Esophagus squamous epithelium (tissue), 5 donors: ENCODE measurements at places on chromosomes 4 and X. TPM values are rescaled to one million over a fixed set of nuclear protein-coding genes. Genes with fewer than 3 reads are reported as not detected.

DNA sequence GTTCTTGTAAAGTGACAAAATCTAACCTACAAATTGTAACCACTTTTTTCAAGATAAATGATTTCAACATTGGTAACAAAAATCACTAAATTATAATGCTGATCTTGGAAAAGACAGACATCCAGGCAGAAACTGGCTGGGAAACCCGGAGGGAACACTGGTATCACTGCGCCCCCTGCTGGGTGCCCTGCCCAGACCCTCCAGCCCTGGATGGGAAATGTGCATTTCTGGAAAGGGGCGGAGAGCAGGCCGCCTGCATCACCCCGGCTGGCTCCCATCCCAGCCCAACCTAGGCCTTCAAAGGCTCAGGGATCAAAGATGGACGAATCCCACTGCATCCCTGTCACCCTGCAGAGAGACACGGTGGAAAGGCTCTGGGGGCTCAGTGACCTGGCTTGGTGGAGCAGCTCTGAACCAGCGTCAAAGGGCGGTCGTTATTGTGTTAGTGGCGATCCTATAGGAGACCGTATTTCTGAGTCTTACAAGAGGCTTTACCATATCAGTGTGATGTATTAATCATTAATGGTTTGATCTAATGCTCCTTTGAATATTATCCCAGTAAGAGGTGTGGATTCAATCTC, 37.3 kb downstream of the ACOX3 start:
- DNase-seq = no peak
- peaks cover 20% of the 10 kb centered on the region for H3K4me1 ChIP-seq
- H3K27me3 ChIP-seq = no peaks in the 10 kb centered on the region
- peaks cover 6% of the 10 kb centered on the region for H3K36me3 ChIP-seq
- H3K4me3 ChIP-seq = no peak overlapping the region

Gene PPP1R2C
- total RNA-seq = not detected

- no peaks in the 10 kb centered on the region for H3K36me3 ChIP-seq
- no peak overlapping the region for H3K4me3 ChIP-seq
- no peak for DNase-seq
- no peak overlapping the region for H3K27ac ChIP-seq
These were observed 240.3 kb downstream of the IL1RAPL2 start for GRCh38 chrX:104806346-104806745.

Gene C4orf36
- 2.0 TPM for total RNA-seq

DNA sequence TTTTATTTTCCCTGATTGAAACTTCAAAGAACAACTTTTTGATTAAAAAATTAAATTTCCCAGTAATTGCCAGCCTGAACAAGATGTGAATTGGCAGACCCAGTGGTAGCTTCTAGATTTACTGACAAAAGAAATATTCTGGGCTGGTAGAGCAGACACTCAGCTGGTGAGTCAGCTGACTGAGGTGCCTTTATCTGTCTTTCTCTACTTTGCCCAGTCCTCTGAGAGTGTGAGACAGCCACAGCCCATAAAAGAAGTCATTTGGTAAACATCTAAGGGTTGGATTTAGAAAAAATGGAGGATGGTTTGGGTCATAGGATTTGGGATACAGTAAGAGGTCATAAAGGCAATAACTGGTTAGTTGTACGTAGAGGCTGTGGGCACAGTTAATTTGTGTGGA, 54.5 kb downstream of the CCSER1 start:
- DNase-seq = no peak
- no peaks in the 10 kb centered on the region for H3K36me3 ChIP-seq
- H3K27me3 ChIP-seq = no peaks in the 10 kb centered on the region
- no peak overlapping the region for H3K4me3 ChIP-seq
- H3K4me1 ChIP-seq = no peaks in the 10 kb centered on the region

- H3K27me3 ChIP-seq = no peaks in the 10 kb centered on the region
- DNase-seq = no peak
- H3K4me1 ChIP-seq = peaks cover 10% of the 10 kb centered on the region
These were observed 203.3 kb upstream of the JADE1 start for GRCh38 chr4:128606173-128606572.

GRCh38 chrX:97158269-97158668, 274.6 kb downstream of the RPA4 start:
- no peaks in the 10 kb centered on the region for H3K36me3 ChIP-seq
- H3K4me1 ChIP-seq = no peaks in the 10 kb centered on the region
- no peaks in the 10 kb centered on the region for H3K27me3 ChIP-seq

DNA sequence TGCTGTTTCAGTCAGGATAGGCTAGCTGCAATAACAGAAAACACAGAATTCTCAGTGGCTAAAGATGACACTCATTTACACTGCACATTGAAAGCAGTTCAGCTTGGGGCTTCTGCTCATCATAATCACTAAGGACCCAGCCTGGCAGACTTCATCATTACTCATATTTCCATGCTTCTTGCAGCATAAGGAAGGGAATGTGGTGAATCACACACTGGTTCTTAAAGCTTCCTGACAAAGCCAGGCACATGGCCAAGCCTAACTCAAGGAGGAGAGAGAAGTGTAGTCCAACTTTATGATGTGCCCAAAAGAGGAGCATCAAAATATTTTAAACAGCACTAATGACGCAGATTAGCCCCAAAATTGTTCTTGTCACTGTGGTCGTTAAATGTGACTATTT, 186.5 kb downstream of the BANK1 start:
- no peak overlapping the region for H3K27ac ChIP-seq
- no peak overlapping the region for H3K4me3 ChIP-seq
- no peak for DNase-seq
- no peaks in the 10 kb centered on the region for H3K36me3 ChIP-seq
- no peaks in the 10 kb centered on the region for H3K27me3 ChIP-seq

GRCh38 chrX:115372152-115372551, 82.6 kb downstream of the LUZP4 start:
- H3K27me3 ChIP-seq = no peaks in the 10 kb centered on the region
- H3K27ac ChIP-seq = no peak overlapping the region
- H3K4me1 ChIP-seq = peaks cover 3% of the 10 kb centered on the region
- no peaks in the 10 kb centered on the region for H3K36me3 ChIP-seq

Gene ANXA5
- 153 TPM for total RNA-seq

- H3K4me3 ChIP-seq = no peak overlapping the region
- no peaks in the 10 kb centered on the region for H3K27me3 ChIP-seq
- H3K27ac ChIP-seq = no peak overlapping the region
- H3K36me3 ChIP-seq = no peaks in the 10 kb centered on the region
- no peak for DNase-seq
- H3K4me1 ChIP-seq = no peaks in the 10 kb centered on the region
These were observed 4.9 kb upstream of the CPZ start for GRCh38 chr4:8587469-8588195.

DNA sequence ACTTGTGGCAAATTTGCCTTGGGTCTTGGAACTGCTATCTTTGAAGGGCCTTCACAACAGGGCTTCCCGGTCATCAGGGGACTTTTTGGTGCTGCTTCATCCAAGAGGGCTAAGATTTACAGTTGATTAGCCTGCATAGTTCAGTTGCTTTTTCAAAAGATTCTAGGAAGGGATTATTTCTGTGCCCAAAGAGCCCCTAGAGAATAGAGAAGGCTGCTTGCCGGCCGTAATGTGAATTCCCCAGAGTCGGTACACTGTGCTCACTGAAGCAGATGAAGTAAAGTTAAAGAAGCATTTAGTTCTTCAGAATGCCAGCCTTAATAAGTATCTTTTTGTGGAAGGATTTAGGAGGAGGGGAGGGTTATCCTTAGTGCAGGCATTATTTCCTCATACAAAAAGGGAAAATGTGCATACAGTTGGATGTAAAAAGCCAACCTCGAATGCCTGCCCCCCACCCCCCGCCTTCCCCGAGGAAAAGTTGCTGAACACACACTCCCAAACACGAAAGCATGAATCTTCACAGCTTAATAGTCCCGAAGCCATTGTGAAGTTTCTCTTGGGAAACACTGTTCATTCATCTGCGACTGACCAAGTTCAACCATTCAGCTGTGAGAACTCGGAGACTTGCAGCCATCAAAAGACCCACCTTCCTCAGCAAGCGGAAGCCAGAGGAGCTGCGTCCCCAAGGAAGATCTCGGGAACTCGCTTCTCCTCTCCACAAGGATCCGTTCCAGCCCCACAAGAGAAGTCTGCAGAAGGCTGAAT, 47.6 kb downstream of the ANOS1 start:
- DNase-seq = no peak
- H3K36me3 ChIP-seq = no peaks in the 10 kb centered on the region
- no peak overlapping the region for H3K4me3 ChIP-seq
- H3K27ac ChIP-seq = no peak overlapping the region
- no peaks in the 10 kb centered on the region for H3K27me3 ChIP-seq
- H3K4me1 ChIP-seq = no peaks in the 10 kb centered on the region

- no peaks in the 10 kb centered on the region for H3K36me3 ChIP-seq
- no peak for DNase-seq
- H3K27ac ChIP-seq = no peak overlapping the region
These were observed 769.8 kb upstream of the NDST4 start for GRCh38 chr4:115883231-115883630.

DNA sequence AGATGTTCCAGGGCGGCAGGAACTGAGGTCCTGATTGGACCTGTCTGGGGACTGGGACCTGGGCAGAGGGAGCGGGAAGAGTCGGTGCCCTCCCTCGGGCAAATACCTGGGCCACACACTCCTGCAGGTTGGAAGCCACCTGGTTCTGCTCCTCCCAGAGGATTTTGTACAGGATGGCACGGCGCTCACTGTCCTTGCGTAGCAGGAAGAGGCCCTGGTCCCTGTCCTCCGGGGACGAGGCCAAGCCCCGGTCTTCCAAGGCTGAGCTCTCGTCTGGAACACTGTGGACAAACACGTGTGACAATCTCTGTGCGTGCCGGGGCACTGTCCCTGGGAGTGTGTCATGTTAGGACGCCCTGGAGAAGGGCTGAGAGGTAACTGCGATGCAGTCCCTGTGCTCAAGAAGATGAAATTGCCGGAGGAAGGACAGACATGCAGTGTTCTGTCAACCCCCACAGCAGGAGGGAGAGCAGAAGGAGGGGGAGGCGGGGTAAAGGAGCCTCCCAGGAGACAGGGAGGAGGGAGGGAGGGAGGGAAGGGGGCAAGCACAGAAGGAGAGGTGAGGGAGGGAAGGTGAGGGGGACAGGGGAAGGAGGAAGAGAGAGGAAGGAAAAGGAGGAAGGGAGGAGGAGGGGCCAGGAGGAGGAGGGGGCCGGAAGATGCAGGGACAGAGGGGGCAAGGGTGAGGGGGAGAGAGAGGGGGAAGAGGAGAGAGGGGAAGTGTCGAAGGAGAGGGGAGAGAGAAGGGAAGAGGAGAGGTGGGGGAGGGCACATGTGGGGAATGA, 29.0 kb downstream of the PDHA1 start:
- no peaks in the 10 kb centered on the region for H3K27me3 ChIP-seq
- DNase-seq = no peak
- H3K4me3 ChIP-seq = peak overlapping the region; percentile 34
- H3K27ac ChIP-seq = no peak overlapping the region

Gene CT83
- total RNA-seq = not detected

DNA sequence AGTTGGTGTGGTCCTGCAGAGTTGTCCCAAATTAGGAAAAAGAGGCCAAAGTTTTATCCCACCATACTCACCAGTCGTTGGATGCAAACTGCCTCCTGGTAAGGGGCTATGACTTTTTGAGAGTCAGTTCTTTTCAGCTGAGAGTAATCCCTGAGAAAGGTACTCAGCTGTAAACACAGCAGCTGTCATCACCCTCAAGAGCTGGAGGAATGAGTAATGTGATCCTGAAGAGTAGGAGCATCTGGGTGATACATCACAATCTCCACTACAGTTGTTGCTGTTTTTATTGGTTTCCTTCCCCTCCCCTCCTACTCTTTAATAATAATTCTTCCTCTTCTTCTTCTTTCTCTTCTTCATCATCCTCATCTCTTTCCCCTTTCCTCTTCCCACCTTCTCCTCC, 5.7 kb downstream of the MAGEE1 start:
- DNase-seq = no peak
- no peaks in the 10 kb centered on the region for H3K36me3 ChIP-seq
- no peak overlapping the region for H3K27ac ChIP-seq
- no peaks in the 10 kb centered on the region for H3K4me1 ChIP-seq

Gene VAMP7
- total RNA-seq = 41.7 TPM
